ENCODE measurements at places on chromosomes 7 and 10.

DNA sequence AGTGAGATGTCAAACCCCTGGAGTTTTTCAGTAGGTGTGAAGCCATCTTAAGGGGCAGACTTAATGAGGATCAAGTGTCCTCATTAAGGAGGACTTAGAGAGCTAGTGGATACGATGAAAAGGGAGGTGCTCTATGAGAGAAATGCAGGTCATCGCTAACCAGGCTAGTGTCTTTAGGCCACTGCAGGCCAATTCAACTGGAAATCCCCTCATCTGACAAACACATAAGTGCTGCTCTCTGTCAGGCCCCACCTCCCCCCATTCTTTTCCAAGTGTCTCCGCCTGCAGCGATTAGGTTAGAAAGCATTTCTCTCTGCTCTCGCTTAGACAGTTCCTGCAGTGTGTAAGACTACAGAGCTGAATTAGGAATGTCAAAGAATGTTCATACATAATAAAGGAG is 33.7 kb downstream of the RBM28 start:
- no peak for DNase-seq

GRCh38 chr10:53700278-53700677 is 927.7 kb upstream of the MBL2 start:
- DNase-seq: no peak

GRCh38 chr10:46229144-46229563 is 57.6 kb upstream of the ANTXRL start:
- DNase-seq: peak; percentile 63

GRCh38 chr10:111077785-111078504 is 1.1 kb downstream of the ADRA2A start:
- no peak for DNase-seq

DNA sequence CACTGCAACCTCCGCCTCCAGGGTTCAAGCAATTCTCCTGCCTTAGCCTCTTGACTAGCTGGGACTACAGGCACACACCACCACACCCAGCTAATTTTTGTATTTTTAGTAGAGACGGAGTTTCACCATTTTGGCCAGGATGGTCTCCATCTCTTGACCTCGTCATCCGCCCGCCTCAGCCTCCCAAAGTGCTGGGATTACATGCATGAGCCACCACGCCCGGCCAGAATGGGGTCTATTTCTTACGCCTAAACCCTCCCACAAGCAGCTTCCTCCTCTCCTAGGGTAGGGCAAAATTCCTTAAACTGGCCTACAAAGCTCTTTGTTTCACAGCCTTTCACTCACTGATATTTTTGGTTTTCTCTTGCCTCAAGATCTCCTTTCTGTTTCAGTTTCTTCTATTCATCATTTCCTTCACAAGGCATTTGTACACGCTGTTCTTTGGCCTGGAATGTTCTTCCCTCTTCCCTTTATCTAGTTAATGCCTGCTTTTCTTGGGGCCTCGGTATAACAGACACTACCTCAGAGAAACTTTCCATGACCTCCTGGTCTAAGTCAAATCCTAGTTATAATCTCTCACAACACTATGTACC is 6.7 kb downstream of the CPEB3 start:
- DNase-seq: no peak

- DNase-seq: no peak
Observed at GRCh38 chr10:99784016-99784726, 1.7 kb downstream of the ABCC2 start.

- no peak for DNase-seq
Observed at GRCh38 chr7:139264220-139264619, 33.2 kb downstream of the UBN2 start.

DNA sequence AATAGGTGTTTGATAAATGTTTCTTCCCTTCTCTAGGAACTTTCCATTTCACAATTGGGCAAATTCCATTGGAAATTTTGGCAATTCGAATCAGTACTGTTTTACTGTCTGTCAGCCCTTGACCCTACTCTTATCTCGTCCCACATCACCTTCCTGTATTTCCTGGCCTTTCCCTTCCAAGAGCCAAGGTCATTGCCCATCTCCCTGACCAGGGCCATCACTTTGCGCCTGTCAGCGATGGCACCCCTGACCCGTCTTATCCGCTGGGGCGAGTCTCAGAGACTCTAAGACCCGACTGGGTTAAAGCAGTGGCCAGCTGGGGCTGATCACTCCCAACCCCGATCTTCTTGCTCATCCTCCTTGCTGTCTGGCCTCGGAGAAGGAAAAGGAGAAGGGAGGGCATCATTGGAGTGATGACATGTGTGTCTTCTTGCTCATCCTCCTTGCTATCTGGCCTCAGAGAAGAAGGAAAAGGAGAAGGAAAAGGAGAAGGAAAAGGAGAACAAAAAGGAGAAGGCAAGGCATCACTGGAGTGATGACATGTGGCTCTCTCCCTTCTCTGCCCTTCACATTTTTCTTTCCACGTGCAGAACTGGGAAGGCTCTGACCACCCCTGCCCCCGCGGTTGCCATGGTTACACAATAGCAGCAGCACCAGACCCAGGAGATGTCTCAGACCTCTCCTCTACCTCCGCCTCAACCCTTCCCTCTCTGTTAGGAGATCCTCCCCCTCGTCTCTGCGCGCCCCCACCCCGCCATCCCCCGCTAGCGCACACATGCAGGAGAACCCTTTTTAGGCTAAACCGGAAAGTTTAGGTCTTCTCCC is 2.0 kb downstream of the SEMA3D start:
- DNase-seq: no peak

- DNase-seq: no peak
Observed at GRCh38 chr7:47092336-47092735, 489.6 kb downstream of the TNS3 start.

- no peak for DNase-seq
Observed at GRCh38 chr7:79211724-79212123, 241.7 kb downstream of the MAGI2 start.

- DNase-seq: no peak
Observed at GRCh38 chr7:28192786-28193585, 12.4 kb upstream of the JAZF1 start.
